Liver (tissue), 10 donors: ENCODE measurements at places on chromosomes 11 and 22.

DNA sequence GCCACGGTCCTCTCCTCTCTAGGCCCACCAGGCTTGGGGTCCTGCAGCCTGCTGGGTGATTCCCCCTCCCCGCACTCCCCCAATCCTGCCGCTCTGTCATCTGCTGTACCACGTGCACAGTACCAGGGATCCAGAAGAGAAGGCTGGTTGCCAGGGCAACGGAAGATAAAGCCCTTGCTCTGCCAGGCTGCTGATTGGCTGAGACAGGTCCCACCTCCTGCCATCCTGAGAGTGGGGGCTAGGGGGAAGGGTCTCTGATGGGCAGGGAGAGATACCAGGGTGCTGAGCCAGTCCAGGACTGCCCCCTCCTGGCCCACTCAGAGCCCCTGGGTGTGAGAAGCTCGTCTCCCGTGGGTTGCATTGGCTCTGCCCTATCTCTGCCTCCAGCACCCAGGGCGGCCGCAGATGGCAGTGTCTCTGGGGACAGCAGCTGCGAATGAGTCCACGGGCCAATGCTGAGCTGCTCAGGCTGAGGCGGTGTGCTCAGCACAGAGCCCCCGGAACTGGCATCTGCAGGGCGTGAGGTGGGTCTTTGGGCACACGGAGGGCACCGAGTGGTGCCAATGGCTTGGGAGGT lies at the start of gene SMIM45:
Gene SMIM45, plus strand, starts transcription at position 253 of the 577 bp plus-strand sequence.
- no peak for DNase-seq

- no peak for DNase-seq
These were observed 27.9 kb downstream of the FSHB start for GRCh38 chr11:30258679-30259078.

DNA sequence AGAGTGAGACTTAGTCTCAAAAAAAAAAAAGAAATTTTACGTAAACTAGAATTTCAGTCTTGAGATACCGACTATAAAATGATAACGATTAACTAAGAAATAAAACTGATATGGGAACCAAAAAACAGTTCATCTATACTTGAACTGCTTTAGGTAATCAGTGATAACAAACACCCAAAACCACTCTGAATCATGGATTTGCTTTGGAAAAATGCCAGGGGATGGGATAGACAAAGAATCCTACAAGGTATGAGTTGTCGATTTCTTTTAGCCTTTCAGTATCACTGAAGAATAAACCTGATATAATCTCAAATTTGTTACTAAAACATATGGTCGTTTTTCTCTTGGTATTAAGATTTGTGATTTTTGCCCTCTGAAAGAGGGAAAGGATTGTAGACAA lies 13.7 kb downstream of the CSTF3 start:
- DNase-seq = no peak

- DNase-seq = no peak
These were observed 90.7 kb downstream of the CSNK2A3 start for GRCh38 chr11:11262171-11262920.

- no peak for DNase-seq
These were observed 16.0 kb downstream of the BCL9L start for GRCh38 chr11:118909619-118910308.

DNA sequence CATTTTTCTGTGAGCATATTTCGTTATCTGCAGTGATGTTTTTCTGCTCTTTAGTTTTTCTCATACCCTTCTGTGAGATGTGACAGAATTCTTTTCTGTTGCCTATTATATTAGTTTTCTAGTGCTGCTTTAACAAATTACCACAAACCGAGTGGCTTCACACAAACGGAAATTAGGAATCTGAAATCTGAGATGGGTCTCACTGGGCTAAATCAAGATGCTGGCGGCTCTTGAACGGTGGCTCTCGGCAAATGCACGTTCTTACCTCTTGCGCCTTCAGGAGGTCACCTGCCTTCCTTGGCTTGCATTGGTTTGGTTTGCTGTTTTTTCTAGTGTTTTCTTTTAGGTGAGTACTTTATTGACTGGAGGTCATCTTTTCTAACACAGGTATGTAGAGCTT lies 13.0 kb downstream of the ZBED4 start:
- DNase-seq = no peak

- DNase-seq = peak; percentile 36
These were observed at the start of gene CAVIN3 for GRCh38 chr11:6320411-6321155. CAVIN3 (minus strand) TSS chr11:6320501; CDS start chr11:6320476, 25 bp downstream.

DNA sequence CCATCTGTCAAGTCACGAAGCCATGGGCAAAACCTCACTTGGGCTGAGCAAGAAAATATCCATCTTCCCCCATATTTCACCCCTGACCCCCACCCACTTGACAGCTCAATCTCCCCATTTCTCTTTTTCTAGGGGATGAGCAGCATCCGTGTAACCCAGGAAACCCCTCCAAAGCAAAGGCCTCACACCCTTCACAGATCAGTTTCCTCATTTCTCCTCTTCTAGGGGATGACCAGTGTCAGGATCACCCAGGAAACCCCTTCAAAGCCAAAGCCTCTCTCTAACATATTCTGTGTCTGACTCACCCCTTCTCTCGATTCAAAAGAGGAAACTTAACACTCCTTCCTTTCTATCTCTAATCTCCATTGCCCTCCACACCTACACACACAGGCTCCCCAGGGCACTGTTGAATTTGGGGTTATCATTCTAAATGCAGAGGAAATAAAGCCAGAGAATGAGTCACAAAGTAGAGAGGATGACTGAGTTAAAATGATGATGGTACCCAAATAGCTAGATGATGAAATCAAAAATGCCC lies 439.7 kb downstream of the BUD13 start:
- DNase-seq = no peak

- peak; percentile 74 for DNase-seq
These were observed 7.2 kb downstream of the KCNK7 start for GRCh38 chr11:65588199-65589054.

GRCh38 chr11:62504158-62504973 lies 42.2 kb downstream of the AHNAK start:
- no peak for DNase-seq

GRCh38 chr22:32328306-32329201 lies 29.1 kb upstream of the RFPL3 start:
- DNase-seq = peak; percentile 19

DNA sequence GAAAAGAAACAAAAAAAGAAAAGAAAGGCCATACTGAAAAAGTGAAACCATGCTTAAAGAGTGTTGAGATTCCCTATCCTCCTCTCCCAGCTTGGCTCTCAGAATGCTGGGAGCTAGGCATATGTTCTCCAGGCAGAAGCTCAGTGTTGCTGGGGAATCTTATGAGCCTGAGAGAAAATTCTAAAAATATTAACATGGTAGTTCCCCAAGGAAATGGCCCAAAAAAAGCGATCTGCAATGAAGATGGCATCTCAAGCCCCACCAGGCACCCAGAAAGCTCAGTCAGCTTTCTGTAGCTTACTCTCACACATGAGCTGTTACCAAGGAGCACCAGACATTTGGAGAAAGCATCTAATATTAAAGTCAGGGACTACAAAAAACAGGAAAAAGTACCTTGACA lies 94.5 kb downstream of the CD44 start:
- DNase-seq = no peak
